ENCODE measurements at places on chromosomes 4 and X.

DNA sequence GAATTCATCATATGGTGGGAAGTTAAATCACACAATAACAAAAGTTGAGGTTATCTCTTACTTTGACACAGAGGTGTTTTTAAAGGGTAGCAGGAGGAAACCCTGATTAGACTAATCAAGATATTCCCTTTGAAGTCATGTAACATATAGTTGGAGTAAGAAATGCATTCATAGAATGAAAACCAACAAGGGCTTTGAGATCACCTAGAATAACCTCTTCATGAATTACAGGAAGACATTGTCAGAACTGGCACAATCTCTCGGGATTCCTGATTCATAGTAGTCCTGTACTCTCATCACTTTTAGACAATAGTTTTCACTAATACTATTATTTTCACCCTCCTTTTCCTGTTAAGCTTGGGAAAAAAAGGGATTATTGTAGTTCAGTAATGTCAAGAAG lies 170.2 kb downstream of the PPP3CA start:
- DNase-seq, result no peak

GRCh38 chrX:1587161-1587560 lies 4.2 kb upstream of the AKAP17A start:
- no peak for DNase-seq

DNA sequence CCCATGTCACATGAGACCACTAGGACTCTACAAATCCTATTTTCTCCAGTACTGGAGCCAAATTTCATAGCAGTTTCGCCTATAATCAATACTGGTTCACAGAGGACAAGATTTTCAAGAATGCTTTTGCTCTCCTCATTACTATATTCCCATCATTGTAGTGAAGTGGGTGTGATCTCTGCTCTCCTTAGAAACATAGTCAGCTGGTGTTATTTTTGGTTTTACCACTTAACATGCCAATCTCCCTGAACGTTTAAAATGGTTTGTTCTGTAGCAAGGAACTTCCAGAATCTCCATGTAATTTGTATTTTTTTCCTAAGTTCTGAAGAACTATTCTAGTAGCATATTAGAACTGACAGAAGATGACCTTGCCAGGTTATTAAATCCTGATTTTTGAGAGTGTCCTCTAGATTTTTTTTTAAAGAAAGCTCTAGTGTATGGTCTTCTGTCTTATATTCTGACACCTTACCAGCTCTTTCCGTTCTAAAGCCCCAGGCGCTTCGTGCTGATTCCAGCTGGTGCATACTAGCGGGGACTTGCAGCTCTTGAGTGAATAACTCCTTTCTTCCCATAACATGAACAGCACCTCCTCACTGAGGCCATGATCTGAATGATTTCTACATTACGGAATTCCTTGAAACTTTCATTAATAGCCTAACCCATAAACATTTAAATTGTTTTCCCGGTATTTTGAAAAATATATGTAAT lies 1372.9 kb downstream of the TECRL start:
- DNase-seq, result no peak

- DNase-seq, result no peak
These were observed 51.2 kb upstream of the PGRMC2 start for GRCh38 chr4:128338634-128339355.

GRCh38 chr4:48082956-48083355 lies 51.1 kb downstream of the TXK start:
- DNase-seq, result no peak

DNA sequence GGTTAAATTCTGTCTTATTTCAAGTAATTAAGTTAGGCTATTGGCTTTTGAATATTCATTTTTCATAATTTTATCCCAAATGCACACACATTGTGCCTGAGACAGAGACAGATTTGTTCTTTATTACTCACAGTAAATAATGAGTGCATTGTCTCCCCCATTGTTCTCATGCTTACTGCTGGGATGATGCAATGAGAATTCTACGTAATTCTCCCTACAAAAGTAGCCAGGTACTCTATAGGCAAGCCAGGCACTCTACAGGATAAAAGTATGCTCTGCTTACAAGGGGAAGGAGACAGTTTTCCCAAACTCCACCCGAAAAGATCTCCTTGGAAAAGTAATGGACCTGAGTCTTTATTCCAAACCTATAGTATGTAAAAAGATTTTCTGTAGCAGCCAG lies 1890.7 kb upstream of the PCDH10 start:
- DNase-seq, result no peak

GRCh38 chr4:26765515-26765914 lies 95.1 kb upstream of the STIM2 start:
- DNase-seq, result no peak

DNA sequence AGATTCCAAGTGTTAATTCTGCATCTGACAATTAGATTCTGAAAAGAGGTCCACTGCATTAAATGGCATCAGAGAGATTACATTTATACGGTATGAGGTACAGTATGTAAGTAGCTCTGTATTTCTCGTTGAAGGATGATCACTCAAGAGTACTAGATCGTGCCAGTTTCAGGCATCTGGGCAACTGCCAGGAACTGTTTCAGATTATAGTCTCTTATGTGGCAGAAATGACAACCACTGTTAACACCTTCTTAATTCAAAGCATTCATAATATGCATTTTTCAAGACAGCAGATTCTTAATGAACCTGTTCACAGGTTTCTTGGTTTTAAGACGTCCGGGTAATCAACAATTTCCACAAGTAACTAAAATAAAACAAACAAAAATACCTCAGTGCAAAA lies 1.6 kb downstream of the ANKRD50 start:
- no peak for DNase-seq

- no peak for DNase-seq
These were observed 443.2 kb downstream of the INPP4B start for GRCh38 chr4:142402900-142403299.

DNA sequence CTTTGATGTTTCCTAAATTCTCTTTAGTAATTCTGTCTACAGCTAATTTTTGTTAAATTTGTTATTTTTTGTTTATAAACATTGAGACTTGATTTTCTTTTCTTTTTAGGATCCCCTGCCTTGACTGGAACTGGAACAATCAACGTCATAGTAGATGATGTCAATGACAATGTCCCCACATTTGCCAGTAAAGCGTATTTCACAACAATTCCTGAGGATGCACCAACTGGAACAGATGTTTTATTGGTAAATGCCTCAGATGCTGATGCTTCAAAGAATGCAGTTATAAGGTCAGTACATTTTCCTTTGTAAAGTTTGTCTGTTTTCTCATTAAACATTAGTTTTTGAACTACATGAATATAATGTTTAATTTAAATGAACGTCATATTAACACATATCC lies 119.4 kb downstream of the FAT4 start:
- no peak for DNase-seq

GRCh38 chrX:149937871-149938426 lies 342 bp downstream of the EOLA2 start:
- no peak for DNase-seq

- DNase-seq, result no peak
These were observed 37.3 kb downstream of the TSC22D3 start for GRCh38 chrX:107738272-107738671.

All from stimulated activated CD4-positive, alpha-beta T cell treated with anti-CD3 and anti-CD28 coated beads, Interleukin-1b, Interleukin-23, amount 100 ng/mL, for 24 hours (primary cell).